ENCODE measurements at places on chromosomes 7 and 10. TPM values are rescaled to one million over a fixed set of nuclear protein-coding genes. Genes with fewer than 3 reads are reported as not detected.

DNA sequence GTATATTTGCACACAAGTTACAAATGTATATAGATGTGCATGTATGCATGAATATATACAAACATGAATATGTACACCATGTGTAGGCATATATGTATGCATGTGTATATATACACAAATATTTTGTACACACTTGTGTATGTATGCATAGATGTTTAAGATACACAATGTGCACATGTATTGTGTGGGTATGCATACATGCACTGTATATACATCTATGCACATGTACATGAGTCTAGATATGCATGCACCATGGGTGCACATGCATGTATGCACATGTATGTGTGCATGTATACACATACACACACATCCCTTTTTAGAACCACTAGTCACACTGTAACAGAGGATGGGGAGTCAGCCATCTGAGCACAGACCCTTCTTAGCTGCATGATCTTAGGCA is 249.4 kb downstream of the COBL start:
- DNase-seq, result no peak

DNA sequence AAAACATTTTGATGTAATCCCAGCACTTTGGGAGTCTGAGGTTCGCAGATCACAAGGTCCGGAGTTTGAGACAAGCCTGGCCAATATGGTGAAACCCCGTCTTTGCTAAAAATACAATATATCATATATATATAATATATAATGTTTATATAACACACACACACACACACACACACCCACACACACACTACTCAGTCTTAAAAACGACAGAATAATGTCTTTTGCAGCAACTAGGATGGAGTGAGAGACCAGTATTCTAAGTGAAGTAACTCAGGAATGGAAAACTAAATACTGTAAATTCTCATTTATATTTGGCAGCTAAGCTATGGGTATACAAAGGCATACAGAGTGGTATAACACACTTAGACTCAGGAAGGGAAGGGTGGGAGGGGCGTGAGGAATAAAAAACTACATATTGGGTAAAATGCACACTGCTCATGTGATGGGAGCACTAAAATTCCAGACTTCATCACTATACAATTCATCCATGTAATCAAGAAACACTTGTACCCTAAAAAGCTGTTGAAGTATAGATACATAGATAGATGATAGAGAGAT is 231.2 kb upstream of the SEMA3A start:
- no peak for DNase-seq

- no peak for DNase-seq
Measured at GRCh38 chr7:107614425-107614824, 34.4 kb downstream of the BCAP29 start.

DNA sequence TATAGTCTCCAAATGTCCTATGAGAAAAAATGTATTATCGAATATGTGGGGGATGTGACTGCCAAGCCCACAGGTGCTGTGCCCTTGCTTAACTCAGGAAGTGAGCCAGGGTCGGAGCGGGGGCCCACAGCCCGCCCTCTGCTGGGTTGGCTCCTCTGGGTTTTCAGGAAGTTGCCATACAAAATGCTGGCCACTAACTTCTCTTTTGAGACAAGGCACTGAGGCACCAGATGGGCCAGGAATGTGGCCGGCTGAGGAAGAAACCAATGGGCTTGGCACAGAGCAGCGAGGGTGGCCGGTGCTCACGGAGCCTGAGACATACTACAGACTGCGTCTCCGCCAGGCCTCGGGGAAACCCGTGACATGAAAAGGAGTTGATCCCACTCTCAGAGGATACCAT is 58.9 kb downstream of the FAM53B start:
- peak; percentile 85 for DNase-seq

- DNase-seq, result no peak
Measured at GRCh38 chr10:10860455-10860976, 157.2 kb upstream of the CELF2 start.

DNA sequence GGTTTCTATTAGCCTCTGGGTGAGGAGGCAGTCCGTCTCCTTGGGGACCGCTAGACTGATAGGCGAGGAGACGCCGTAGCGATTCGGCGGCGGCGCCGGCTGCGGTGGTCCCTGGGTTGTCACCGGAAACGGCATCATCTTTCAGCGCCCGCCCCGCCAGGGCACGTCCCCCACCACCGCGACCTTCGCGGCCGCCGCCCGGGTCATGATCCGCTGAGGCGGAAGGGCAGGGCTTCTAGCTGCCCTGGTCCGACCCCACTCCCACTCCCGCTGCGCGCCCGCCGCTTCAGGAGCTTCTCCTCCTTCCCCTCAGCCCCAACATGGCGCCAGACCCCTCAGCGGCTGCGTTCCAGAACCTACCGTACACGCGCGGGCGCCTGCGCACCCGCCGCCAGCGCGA is at the start of gene PAPOLB:
Gene PAPOLB (minus strand): TSS at position 358 of the 400 bp plus-strand sequence. CDS start 220 bp downstream, at position 138.
- peak; percentile 73 for DNase-seq

DNA sequence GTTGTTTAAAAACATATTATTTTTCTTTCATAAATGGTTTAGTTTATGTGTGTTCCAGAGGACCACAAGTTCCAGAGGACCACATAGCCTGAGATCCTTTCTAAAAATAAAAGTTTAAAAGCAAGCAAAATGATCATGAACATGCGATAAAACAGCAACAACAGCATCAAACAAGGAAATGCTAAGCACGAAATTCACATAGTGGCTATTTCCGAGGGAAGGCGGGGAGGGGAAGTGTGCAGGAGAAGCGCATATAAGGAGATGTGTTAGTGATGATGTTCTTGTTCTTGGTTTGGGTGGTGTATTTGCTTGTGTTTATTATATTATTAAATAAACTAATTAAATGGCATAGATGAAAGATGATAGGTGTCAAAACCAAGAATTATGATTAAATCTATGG is 1.2 kb downstream of the TBATA start:
- DNase-seq, result peak; percentile 27

DNA sequence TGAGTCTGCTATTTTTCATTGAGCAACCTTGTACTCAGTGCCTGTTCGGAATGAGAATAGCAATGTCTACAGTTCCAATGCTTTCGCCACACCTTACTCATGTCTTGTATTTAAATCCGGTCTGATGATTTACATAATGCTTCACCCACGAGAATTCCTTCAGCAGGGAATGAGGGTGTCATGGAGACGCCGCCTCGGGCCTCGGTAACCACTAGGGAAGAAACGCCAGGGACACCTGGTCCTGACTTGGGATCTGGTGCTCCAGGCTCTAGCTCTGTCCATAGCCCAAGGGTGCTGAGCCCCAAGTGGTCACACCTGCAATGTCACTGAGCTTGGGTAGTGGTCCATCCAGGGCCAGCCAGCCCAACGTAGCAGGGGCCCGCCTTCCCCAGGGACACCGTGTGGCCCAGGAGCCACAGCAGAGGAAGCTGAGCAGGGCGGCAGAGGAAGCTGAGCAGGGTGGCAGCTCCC is 37.4 kb downstream of the PRKAG2 start:
- DNase-seq, result no peak

DNA sequence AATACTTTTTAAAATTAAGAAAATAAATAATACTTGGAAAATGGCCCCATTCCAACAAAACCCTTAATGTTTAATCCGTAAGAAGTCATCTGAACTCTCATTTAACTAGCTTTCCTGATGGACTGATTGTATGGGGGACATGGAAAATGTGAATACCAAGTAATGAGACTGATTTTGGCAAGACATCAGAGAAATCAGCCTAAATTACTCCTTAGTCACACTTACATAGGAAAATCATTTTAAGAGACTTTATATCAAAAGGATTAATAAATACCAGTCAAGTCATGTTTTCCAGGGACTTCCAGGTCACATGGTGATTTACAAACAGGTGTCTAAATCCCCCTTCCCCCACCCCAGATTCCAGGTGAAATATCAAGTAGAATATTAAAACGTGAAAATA is 58.2 kb downstream of the GRM8 start:
- no peak for DNase-seq

- no peak for DNase-seq
Measured at GRCh38 chr7:96997512-96998032, 7.8 kb upstream of the DLX6 start.

DNA sequence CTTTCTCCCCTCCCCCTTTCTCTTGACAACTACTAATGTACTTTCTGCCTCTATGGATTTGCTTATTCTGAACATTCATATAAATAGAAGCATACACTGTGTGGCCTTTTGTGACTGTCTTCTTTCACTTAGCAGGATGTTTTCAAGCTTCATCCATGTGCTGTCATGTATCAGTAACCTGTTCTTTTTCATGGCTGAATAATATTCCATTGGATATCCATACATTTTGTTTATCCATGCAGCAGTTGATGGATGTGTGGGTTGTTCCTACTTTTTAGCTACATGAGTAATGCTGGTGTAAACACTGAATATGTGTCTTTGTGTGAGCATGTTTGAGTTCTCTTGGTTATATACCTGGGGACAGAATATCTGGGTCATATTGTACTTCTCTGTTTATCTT is 107.6 kb downstream of the TRRAP start:
- DNase-seq, result no peak

DNA sequence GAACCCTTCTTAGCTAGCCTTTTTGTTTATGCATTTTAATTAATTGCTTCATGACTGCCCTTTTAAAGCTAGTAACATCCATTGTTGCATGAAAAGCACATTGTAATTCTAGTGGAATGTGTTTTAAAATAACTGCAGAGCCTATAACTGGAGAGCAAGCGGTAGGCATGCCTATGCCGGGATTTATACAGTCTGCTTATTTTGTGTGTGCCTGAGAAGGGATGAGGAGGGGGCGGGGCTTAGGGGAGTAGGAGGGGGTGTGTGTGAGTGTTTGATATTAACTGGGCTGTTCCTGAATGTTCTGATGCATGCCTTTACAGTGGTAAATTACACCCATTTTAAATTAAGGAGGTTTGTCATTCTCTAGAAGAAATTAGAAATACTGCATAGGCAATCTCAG is 208.1 kb downstream of the TCF7L2 start:
- no peak for DNase-seq

DNA sequence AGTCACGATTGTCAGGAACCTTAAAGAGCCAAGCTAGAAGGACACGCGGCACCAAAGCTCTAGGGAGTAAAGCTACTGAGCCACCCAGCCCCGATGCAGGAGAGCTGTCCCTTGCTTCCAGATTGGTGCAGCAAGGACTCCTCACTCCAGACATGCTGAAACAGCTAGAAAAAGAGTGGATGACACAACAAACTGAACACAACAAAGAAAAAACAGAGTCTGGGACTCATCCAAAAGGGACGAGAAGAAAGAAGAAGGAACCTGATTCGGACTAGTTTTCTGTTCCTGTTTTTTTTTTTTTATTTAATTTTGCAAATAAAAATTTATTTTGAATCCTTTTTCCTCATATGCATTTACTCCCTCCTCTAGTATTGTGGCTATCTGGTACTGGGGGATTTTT is 11.4 kb upstream of the HKDC1 start:
- DNase-seq, result no peak

GRCh38 chr7:83608716-83609115 is 40.2 kb downstream of the SEMA3E start:
- DNase-seq, result no peak

GRCh38 chr10:121128164-121128563 is 277.0 kb downstream of the WDR11 start:
- no peak for DNase-seq

DNA sequence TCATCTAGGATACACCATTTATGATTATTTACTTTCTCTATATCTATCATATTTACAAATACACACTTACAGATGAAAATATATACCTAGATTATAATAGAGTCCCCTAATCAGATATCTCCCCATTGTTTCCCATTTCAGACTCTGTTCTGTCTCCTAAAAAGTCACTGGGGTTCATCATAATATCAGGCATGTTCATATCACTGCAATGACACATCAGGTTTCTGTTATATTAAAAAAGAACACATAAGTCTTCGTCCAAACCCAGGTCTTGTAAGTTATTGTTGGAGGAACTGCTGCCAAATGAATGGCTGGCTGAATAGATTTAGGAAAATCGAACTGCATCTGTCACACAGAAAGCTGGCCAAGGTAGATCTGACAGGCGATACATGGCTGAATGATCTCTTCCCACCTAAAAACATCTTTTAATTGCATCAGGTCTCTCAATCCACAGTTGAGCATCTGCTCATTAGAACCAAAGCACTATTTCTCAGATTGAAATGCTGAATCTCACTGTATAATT is 178.7 kb downstream of the CACNA2D1 start:
- DNase-seq, result no peak

- no peak for DNase-seq
Measured at GRCh38 chr10:104680467-104681401, 39.6 kb downstream of the SORCS3 start.

GRCh38 chr7:98119256-98119918 is 12.7 kb downstream of the LMTK2 start:
- DNase-seq, result no peak

Gene FAM25C
- not detected for total RNA-seq

Gene CALHM1
- total RNA-seq, result not detected

Gene PODXL
- 76.2 TPM for total RNA-seq

Gene GNAT3
- not detected for total RNA-seq

Gene CTAGE15
- total RNA-seq, result not detected

Gene ELAPOR2
- 8.9 TPM for total RNA-seq

Gene LIPN
- not detected for total RNA-seq
